NCI-H524 (cell line): ENCODE measurements at places on chromosomes 5 and 9.

GRCh38 chr9:70043689-70044489 is at the start of gene MAMDC2:
TSS of gene MAMDC2 (plus strand) at chr9:70043848. CDS start at chr9:70044198, 350 bp downstream.
- peak; percentile 9 for DNase-seq

DNA sequence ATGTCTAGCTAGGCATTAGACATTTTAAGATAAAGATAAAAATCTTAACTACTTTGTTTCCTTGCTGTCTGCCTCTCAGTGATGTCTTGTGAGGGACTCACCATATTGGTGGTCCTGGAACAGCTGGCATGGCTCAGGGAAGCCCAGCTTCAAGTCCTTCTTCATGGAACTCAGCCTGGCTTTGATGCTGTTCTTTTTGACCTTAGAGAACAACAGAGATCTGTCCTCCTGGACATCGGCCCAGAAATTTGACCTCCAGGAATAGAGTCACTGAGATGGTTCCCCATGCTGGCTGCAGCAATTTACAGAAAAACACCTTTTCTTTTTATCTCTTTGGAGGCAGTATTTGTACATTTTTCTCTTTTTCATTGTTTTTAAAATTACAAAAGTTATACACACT is 235.5 kb upstream of the WWC1 start:
- DNase-seq: no peak

DNA sequence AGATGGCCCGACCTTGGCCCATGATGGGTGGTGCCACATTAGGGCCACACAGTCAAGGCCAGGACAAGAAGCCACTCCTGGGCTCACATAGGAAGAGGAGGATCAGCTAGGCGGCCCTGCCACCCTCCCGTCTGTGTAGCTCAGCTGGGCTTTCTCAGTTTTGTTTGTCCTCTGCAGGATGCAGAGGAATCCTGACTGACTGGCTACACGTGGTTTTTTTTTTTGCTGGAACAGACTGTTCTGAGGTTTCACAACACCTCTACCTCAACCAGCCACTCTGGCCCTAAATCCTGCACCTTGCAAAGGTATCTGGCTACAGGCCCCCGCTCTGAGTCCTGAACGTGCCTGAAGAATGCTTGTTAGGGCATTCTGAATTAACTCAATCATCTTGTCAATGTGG is 88.3 kb upstream of the MSX2 start:
- DNase-seq: no peak

GRCh38 chr9:116369706-116370105 is 216.1 kb downstream of the PAPPA start:
- DNase-seq: no peak

GRCh38 chr9:133643362-133643755 is 7.2 kb downstream of the DBH start:
- no peak for DNase-seq

DNA sequence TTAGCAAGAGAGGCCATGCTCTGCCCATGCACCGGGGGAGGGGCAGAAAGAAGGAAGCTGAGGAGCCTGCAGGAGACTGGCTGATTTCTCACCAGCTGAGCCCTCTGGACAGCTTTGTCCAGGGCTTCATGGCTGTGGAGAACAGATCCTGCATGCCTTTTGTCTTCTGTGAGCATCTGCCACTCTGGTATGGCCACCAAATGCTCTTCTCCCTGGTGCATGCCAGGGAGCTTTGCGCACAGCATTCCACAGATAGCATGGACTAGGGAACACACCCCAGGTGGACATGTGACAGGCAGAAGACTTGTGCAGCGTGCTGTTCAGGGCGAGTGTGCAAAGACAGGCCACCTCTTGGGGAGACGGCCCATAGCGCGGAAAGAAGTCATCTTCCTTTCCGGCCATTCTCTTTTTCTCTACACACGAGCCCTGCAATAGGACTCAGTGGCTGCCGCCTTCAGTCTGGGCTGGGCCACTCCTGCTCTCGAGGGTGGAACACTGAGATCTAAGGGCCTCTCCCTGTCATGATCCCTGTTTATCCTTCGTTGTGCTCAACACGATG is 56.7 kb downstream of the GADD45G start:
- DNase-seq: peak; percentile 31

DNA sequence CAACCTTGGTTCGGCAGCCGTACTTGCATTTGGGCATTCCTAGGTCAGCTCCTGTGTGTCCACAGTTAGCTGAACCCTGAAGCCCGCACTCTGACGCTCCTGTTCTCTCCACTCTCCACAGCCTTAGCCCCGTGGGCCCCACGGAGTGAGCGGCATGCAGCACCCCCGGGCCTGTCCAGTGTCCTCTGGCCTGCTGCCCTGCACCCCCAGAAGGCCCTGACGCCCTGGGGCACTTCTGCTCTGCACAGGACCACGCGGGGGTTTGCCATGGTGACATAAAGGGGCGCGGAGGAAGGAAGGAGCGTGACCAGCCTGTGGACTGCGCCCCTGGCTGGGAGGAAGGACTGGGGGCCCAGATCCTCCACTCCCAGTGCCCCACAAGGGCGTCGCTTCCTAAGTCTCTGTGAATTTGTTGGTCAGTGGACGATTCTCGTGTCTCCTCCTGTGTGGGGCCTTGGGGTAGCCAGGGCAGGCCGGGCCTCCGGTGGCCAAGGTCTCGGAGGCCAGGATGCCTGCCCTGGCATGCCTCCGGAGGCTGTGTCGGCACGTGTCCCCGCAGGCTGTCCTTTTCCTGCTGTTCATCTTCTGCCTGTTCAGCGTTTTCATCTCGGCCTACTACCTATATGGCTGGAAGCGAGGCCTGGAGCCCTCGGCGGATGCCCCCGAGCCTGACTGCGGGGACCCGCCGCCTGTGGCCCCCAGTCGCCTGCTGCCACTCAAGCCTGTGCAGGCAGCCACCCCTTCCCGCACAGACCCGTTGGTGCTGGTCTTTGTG is 13.0 kb downstream of the NDST1 start:
- no peak for DNase-seq

- no peak for DNase-seq
Measured at GRCh38 chr9:20632705-20633104, 10.4 kb upstream of the MLLT3 start.

GRCh38 chr5:143685246-143685815 is 126.6 kb upstream of the HMHB1 start:
- DNase-seq: peak; percentile 28

- no peak for DNase-seq
Measured at GRCh38 chr9:80557256-80557655, 985.5 kb downstream of the TLE4 start.

GRCh38 chr9:100700689-100701318 is 122.9 kb downstream of the CAVIN4 start:
- peak; percentile 70 for DNase-seq

DNA sequence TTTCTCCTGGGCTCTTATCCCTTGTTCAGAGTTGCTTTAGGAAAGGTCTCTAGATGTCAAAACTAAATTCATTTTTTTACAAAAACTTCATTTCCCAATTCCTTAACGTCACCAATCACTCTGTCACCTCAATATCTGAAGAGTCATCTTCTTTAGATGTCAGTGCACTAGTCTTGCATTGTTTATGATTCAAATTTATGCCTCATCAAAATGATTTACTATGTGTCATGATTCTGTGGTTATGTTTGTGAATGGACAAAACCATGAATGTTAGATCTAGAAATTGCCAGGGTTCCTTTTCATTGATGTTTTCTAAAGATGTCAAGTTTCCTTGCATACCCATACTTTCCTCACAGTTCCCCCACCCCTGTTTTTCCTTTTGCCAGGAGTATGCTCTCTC is 21.5 kb downstream of the CWC27 start:
- DNase-seq: no peak

DNA sequence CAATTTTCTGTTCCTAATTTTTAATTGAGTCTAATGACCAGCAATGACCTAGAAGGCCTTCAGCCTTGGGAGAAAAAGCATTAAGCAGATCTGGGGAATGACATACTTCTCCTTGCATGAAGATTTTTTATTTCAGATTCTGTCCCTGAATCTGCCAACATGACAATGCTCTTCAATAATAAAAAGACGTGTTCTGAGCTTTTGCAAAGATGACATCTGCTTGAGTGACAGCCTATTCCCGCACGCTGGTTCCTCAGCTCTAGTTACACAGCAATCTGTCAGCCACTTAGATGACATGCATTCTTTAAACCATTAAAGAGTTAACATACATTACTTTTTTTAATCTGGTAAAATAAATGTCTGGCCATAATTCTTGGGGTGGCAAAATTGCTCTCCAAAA is 129.3 kb upstream of the CDH6 start:
- no peak for DNase-seq

DNA sequence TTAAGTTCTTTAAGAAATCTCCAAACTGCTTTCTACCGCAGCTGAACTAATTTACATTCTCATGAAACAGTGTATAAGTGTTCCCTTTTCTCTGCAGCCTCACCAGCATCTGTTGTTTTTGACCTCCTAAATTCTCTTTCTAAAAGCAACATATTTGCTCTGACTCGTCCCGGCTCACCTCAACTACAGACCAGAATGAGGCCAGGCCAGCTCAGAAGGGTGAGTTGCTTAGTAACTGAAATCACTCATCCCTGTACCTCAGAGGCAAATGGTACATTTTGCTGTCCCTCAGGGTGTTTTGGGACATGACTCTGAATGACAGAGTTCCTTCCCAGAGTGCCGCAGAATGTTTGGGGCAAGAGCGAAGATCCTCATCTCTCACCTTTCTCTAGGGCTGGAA is 127.5 kb downstream of the FRMD3 start:
- DNase-seq: no peak

- no peak for DNase-seq
Measured at GRCh38 chr5:39178171-39178570, 41.2 kb downstream of the FYB1 start.

- no peak for DNase-seq
Measured at GRCh38 chr5:31213705-31214121, 20.2 kb downstream of the CDH6 start.

- no peak for DNase-seq
Measured at GRCh38 chr5:71740015-71740753, 21.1 kb downstream of the CARTPT start.

DNA sequence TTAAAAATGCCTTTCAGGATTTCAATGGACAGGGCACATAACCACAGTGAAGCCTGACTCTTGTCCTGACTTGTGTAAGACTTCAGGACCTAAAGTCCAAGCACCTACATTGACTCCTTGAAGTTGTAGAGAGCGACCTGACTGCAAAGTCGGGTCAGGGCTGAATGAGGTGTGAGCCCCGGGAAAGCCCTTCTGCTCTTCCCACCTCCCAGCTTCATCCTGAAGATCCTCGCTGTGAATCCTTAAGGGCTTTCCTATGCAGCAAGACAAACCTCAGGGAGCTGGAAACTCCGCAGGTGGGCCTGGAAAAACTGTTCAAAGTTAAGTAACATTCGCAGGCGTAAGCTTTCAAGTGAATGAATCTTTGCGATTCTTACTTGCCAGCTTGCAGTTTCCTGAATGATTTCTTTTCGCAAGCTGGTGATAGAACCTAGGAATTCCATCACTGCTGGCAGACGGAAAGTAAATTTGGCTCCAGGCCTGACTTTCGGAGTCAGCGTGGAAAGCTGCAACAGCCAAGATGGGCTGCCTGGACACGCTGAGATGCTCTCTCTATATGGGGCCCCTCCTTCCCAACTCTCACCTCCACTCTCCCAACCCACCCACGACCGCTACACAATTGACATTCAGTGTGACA is 10.9 kb downstream of the SEMA5A start:
- no peak for DNase-seq
